Hepatocyte (in vitro differentiated cells): ENCODE measurements at places on chromosomes 7 and 10. TPM values are rescaled to one million over a fixed set of nuclear protein-coding genes. Genes with fewer than 3 reads are reported as not detected.

The CRPPA gene
- 3.4 and 4.4 TPM in 2 replicates for total RNA-seq

DNA sequence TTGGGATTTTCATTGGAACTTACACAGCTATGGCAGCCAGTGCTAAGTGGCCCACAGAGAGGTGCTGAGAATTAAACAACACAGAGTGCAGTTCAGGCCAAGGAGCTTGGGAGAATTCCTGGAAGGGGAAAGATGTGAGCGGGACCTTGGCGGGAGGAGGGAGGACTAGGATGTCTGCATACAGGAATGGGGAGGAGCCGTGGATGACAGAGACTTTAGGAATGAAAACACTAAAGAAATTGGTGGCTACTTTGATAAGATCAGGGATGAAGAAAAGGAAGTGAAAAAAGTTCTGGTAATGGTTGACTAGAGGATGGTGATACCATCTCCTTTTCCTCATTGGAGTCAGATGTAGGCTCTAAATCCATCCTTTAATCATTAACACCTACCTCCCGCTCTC is 234.2 kb upstream of the FZD8 start:
- H3K4me1 ChIP-seq: peaks cover 16% of the 10 kb centered on the region
- no peaks in the 10 kb centered on the region for H3K36me3 ChIP-seq
- H3K27ac ChIP-seq: peak overlapping the region; percentile 32
- DNase-seq: no peak
- H3K4me3 ChIP-seq: no peak overlapping the region

DNA sequence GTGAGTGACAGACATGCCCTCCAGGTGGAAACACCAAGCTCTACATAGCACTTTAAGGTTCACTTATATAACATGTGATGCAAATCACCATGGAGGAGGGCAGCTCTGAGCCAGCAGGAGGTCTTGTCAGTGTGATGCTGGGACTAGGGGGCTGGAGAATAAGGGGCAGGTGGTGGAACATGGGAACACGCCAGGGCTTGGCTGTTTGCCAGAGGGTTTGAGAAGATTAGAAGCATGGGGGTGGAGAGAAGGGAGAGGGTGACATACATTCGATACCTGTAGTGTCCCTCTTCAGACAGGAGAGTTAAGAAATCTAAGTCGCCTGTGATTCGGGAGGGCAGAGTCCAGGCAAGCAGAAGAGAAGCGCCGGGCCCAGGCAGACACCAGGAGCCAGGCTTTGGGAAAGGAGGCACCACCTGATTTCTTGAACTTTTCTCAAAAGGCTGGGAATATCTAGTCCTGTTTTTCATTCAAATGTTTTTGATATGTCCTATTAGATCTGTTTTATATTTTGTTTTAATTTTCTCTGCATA is 16.9 kb upstream of the LAMB4 start:
- H3K4me3 ChIP-seq: no peak overlapping the region
- H3K27ac ChIP-seq: no peak overlapping the region
- H3K27me3 ChIP-seq: no peaks in the 10 kb centered on the region

GRCh38 chr10:73398024-73398423 is 15.8 kb downstream of the ANXA7 start:
- no peaks in the 10 kb centered on the region for H3K27me3 ChIP-seq
- no peaks in the 10 kb centered on the region for H3K36me3 ChIP-seq
- H3K4me3 ChIP-seq: no peak overlapping the region
- no peaks in the 10 kb centered on the region for H3K4me1 ChIP-seq
- no peak for DNase-seq

DNA sequence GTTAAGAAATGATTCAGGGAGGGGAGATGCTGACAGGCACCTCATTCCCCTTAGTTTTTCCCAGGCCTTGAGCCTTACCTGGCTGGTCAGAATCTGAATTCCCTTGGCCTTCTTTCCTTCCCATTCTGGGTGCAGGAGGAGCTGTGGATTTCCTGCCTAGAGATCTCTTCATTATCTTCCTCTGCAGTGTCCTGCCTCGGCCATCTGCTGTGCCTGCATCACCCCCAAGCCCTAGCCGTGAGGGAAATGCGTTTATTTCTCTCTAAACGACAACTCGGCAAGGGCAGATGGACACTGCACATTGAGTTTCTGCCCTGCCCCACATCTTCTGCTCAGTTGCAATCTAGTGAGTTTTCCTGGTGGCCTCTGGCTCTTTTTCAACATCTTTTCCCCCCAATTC is 26.7 kb downstream of the ZCWPW1 start:
- DNase-seq: no peak
- no peaks in the 10 kb centered on the region for H3K27me3 ChIP-seq
- H3K4me1 ChIP-seq: no peaks in the 10 kb centered on the region
- H3K36me3 ChIP-seq: no peaks in the 10 kb centered on the region

GRCh38 chr7:577741-578370 is 58.2 kb upstream of the PDGFA start:
- no peaks in the 10 kb centered on the region for H3K36me3 ChIP-seq
- no peak overlapping the region for H3K27ac ChIP-seq
- no peaks in the 10 kb centered on the region for H3K27me3 ChIP-seq
- H3K4me1 ChIP-seq: no peaks in the 10 kb centered on the region
- H3K4me3 ChIP-seq: no peak overlapping the region

DNA sequence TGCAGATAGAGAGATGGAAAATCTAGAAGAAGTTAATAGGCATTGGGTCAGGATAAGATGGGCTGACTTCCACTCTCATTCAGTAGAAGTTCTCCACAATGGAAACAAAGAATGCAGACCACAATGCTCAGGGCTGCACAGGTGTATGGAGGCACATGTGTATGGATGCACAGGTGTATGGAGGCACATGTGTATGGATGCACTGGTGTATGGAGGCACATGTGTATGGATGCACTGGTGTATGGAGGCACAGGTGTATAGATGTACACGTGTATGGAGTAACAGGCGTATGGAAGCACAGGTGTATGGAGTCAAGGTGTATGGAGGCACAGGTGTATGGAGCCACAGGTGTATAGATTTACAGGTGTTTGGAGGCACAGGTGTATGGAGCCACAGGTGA is 285.7 kb upstream of the PPP2R2D start:
- H3K36me3 ChIP-seq: no peaks in the 10 kb centered on the region
- no peak overlapping the region for H3K4me3 ChIP-seq
- DNase-seq: no peak
- no peaks in the 10 kb centered on the region for H3K27me3 ChIP-seq

The WIPF3 gene
- 1.8 and 2.4 TPM in 2 replicates for total RNA-seq

The ACSL5 gene
- 40.2 and 43.1 TPM in 2 replicates for total RNA-seq

GRCh38 chr10:6195376-6195775 is 7.4 kb upstream of the PFKFB3 start:
- DNase-seq: no peak
- no peak overlapping the region for H3K27ac ChIP-seq
- peaks cover 5% of the 10 kb centered on the region for H3K27me3 ChIP-seq
- H3K4me3 ChIP-seq: no peak overlapping the region

- H3K4me3 ChIP-seq: no peak overlapping the region
- H3K27me3 ChIP-seq: no peaks in the 10 kb centered on the region
- no peak overlapping the region for H3K27ac ChIP-seq
- H3K4me1 ChIP-seq: no peaks in the 10 kb centered on the region
These were observed 30.5 kb upstream of the ZNF273 start for GRCh38 chr7:64872351-64873154.

- peak overlapping the region; percentile 88 for H3K4me3 ChIP-seq
- DNase-seq: peak; percentile 50
- H3K27ac ChIP-seq: no peak overlapping the region
- peaks cover 14% of the 10 kb centered on the region for H3K4me1 ChIP-seq
- H3K27me3 ChIP-seq: peaks cover 84% of the 10 kb centered on the region
These were observed 61.6 kb upstream of the BTRC start for GRCh38 chr10:101292194-101293006.

DNA sequence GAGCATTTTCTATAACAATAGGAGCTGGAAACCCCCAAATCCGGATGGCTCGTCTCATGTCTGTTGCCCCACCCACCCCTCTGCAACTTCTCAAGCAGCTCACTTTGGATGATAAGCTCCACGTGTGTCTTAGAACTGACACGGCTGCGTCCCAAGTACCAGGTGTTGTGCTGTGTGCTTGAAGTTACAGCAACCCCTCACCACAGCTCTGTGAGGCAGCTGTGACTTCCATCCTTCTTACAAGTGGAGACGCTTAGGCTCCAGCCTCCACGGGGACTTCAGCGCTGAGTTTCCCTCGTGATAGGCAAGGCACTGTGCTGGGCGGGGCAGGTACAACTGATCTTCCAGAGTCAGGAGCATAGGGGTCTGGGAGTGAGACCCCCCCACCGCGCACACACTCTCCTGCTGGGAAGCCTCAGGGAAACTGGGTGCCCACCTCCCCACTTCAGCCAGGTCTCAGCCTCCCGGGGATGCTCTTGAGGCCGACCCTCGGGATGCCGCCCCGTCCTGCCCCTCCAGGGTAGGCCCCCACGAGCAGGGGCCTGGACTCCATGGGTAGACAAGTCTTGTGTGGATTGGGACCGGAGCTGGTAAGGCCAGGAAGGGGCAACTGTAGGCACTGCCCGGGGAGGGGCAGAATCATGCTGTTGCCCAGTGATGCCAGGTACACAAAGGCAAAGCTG is 31.4 kb downstream of the EN2 start:
- no peaks in the 10 kb centered on the region for H3K36me3 ChIP-seq
- no peak overlapping the region for H3K4me3 ChIP-seq
- peaks cover 6% of the 10 kb centered on the region for H3K4me1 ChIP-seq
- H3K27ac ChIP-seq: no peak overlapping the region
- peaks cover 60% of the 10 kb centered on the region for H3K27me3 ChIP-seq

GRCh38 chr10:60237977-60238758 is 151.5 kb downstream of the ANK3 start:
- H3K4me3 ChIP-seq: no peak overlapping the region
- no peaks in the 10 kb centered on the region for H3K27me3 ChIP-seq
- peak; percentile 42 for DNase-seq

GRCh38 chr7:5510426-5511045 is 86.9 kb upstream of the TNRC18 start:
- no peaks in the 10 kb centered on the region for H3K36me3 ChIP-seq
- H3K27me3 ChIP-seq: no peaks in the 10 kb centered on the region
- no peak for DNase-seq
- H3K4me3 ChIP-seq: no peak overlapping the region

The SVOPL gene
- total RNA-seq: 0.24 and 1.1 TPM in 2 replicates

GRCh38 chr7:132400561-132401142 is 175.6 kb downstream of the PLXNA4 start:
- no peak overlapping the region for H3K4me3 ChIP-seq
- H3K27me3 ChIP-seq: no peaks in the 10 kb centered on the region
- H3K4me1 ChIP-seq: peaks cover 10% of the 10 kb centered on the region
- no peak overlapping the region for H3K27ac ChIP-seq
- DNase-seq: no peak

The ARL4A gene
- total RNA-seq: 64.0 and 66.7 TPM in 2 replicates

DNA sequence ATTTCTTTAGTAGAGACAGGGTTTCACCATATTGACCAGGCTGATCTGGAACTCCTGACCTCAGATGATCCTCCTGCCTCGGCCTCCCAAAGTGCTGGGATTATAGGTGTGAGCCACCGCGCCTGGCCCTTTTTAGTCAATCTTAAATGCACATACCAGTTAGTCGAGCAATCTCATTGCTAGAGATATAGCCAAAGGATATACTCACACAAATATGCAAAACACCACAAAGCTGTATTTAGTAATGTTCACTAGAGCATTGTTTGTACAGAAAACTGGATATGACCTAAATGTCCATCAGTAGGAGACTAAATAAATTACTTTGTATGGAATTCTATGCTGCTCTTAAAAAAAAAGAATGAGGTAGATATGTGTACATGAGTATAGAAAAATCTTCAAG is 24.5 kb upstream of the IL6 start:
- DNase-seq: no peak
- no peaks in the 10 kb centered on the region for H3K36me3 ChIP-seq
- no peak overlapping the region for H3K27ac ChIP-seq
- H3K4me1 ChIP-seq: no peaks in the 10 kb centered on the region
- H3K27me3 ChIP-seq: no peaks in the 10 kb centered on the region

DNA sequence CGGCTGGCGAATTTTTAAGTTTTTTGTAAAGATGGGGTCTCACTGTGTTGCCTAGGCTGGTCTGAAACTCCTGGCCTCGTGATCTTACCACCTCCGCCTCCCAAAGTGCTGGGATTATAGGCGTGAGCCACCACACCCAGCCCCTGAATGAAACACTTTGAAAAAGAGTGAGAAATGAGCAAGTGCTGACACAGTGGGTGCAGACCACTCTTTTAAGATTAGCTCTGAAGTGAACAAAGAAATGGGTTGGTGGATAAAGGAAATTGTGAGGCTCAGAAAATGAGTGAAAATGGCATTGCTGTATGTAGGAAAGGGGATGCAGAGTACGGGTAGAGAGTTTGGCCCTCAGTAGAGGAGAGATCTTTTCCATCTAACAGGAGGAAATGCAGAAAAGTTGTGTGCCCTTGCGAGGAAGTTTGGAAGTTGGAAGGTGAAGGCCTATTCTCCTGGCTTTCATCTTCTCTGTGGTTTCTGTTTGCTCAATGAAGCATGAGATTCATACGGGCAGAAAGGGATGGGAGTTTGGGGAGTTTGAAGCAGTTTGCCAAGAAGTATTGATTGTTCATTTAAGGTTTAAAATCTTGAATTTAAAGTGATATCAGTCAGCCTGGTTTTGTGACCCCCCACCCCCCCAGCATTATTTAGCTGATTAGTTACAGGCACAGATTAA is 11.0 kb downstream of the MAPK8 start:
- no peaks in the 10 kb centered on the region for H3K36me3 ChIP-seq
- no peak for DNase-seq
- H3K4me1 ChIP-seq: no peaks in the 10 kb centered on the region
- H3K27ac ChIP-seq: no peak overlapping the region

The LBX1 gene
- not detected in 2 replicates for total RNA-seq

- peaks cover 4% of the 10 kb centered on the region for H3K27me3 ChIP-seq
- no peak overlapping the region for H3K4me3 ChIP-seq
- no peaks in the 10 kb centered on the region for H3K36me3 ChIP-seq
- no peaks in the 10 kb centered on the region for H3K4me1 ChIP-seq
- no peak for DNase-seq
- H3K27ac ChIP-seq: peak overlapping the region; percentile 88
These were observed 896 bp upstream of the GNG11 start for GRCh38 chr7:93920496-93921182.

GRCh38 chr7:2710286-2710655 is 22.3 kb downstream of the AMZ1 start:
- no peak overlapping the region for H3K4me3 ChIP-seq
- no peak for DNase-seq
- H3K27ac ChIP-seq: no peak overlapping the region

- H3K4me3 ChIP-seq: no peak overlapping the region
- H3K4me1 ChIP-seq: no peaks in the 10 kb centered on the region
- no peaks in the 10 kb centered on the region for H3K36me3 ChIP-seq
- no peak overlapping the region for H3K27ac ChIP-seq
These were observed 17.4 kb downstream of the TECPR1 start for GRCh38 chr7:98234429-98235147.

DNA sequence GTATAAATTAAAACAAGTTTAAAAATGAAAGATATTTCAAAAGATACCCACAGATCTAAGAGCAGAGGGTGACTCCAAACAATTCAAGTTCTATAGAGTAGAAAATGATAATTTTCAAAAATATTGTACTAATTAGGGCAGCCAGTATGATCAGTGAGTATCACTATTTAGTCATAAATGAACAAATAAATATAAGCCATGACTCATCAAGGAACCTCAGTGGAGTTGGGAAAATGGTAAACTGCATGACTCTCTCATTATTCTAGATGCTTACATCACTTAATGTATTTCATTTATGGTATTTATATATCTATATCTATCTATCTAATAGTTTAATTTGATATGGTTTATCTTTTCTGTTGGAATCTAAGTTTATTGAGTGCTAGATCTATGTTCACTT is 94.3 kb downstream of the THSD7A start:
- peaks cover 5% of the 10 kb centered on the region for H3K4me1 ChIP-seq
- H3K27me3 ChIP-seq: no peaks in the 10 kb centered on the region
- H3K27ac ChIP-seq: no peak overlapping the region
